ENCODE measurements at places on chromosomes 1 and 21.

DNA sequence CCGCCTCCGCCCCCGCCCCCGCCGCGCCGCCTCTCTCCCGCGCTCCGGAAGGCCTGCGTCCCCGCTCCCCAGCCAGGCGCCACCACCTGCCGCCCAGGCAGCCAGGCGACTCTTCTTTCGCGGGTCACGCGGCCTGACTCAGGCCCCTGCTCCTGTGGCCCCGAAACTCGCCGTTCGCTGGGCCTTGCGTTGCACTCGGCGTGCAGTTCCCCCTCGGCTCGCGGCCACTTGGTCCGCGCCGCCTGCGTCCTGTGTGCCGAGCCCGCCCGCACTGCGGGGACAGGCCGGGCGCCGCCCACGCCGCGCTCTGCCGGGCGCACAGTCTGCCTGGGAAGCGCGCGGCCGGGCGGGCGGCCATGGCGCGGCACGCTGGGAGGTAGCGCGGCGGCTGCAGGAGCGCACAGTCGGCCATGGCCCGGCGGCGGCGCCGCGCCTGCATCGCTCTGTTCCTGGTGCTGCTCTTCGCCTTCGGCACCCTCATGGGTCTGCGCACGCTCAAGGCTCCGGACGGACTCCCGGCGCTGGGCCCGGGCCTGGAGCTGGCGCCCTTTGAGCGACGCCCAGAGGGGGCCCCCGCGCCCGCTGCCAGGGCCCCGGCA lies at the start of gene MANEAL:
TSS of gene MANEAL (plus strand) at position 75 of the 599 bp plus-strand sequence. CDS start at position 411, 336 bp downstream.
- DNase-seq = peak; percentile 60

DNA sequence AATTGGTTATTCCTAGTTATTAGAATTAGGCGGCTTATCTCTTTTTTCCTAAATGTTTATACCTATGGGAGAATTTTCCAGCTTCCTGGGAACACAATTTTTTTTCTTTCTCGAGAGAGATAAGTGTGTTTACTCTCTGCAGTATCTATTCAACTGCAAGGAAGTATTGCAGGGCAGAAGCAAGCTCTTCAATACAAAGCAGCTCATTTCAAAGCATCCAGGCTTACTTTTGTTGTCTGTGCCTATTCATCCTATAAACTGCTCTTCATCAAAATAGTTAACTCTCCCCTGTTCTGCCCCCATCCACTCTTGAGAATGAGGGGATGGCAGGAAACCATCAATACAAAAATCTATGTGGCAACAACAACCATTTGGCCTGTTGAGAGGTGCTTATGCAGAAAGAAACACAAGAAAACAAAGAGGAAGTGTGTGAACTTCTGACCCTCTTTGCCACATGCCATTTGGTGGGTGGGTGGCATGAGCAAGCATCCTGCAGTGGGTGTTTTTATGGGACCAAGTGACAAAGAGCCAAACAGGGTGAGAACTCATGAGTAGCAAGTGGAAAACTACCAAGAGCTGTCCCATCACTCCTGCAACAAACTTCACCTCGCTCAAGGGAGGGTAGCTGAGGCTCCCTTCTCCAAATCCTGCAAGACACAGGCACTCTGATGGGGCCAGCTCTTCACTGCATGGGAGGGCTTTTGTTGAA lies 50.6 kb upstream of the MRPS6 start:
- no peak for DNase-seq

DNA sequence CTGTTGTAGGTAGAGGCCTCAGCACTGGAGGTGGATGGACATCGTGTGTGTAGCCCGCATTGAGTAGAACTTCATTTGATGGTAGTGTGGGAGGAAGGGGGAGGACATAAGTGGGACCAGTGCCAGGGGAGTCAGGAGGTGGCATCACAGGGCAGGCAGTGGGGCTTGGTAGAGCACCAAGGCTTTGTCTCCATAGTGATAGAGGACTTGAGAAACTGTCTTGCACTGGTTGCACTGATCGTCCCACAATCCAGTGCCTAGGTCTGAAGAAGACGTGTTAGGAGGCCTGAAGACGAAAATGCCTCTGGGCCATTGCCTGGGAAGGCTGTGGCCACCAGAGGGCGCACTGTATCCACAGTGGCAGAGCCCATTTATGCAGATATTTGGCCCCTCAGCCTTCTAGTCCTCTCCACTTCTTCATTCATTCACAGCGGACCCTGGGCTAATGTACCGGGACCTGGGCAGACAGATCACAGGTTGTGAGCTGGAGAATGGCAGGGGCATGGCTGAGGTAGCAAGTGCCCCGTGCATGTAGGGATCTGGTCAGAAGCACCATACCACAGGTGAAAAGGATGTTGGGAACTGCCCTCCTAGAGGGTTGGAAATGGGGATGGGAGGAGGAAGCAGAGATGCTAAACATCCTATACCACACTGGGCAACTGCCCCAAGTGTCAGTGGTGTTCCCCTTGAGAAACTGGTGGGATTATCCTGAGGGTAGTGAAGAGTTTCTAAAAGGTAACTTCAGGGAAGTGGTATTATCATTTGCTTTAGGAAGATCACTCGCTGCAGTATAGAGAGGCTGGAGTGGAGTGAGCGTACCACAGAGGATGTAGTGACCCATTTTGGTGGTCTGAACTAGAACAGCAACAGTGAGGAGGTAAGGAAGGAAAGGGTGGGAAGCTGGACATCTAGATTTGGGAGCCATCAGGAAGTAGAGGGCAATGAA lies 95.3 kb downstream of the PIK3R3 start:
- DNase-seq = peak; percentile 79

DNA sequence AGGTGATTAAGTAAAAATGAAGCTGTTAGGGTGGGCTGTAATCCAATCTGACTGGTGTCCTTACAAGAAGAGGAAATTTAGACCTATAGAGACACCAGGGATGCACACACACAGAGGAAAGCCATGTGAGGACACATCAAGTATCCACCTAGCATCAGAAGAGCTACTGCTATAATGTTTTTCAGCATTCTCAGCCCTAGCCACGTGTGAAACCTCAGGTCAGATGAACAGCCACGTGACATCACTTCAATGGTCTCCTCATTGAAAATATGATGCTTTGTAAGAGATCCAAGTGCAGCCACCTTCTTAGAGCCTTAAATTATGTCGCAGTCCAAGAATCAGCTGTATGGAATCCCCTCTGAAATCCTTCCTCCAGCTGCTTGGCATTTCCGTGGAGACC lies 65.1 kb downstream of the C1orf87 start:
- no peak for DNase-seq

- no peak for DNase-seq
Observed at GRCh38 chr1:243784506-243784905, 65.5 kb downstream of the AKT3 start.

- no peak for DNase-seq
Observed at GRCh38 chr1:193102662-193103061, 2.6 kb downstream of the GLRX2 start.

DNA sequence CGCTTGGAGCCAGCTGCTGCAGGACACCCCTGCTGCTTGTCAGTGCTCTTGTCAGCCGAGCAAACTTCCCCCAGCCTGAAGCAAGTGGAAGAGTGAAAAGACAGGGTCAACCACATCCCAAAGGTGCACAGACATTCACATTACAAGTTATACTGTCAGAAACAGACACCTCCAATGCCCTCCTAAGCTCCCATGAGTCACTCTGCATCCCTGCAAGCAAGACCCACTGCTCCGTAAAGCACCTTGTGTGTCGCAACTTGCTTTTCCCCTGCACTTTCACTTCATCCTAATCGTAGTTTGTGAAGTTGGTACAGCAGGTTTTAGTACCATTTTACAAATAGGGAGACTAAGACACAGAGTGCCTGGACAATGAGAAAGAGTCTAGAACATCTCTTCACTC lies 51.1 kb downstream of the KCNH1 start:
- DNase-seq = no peak

DNA sequence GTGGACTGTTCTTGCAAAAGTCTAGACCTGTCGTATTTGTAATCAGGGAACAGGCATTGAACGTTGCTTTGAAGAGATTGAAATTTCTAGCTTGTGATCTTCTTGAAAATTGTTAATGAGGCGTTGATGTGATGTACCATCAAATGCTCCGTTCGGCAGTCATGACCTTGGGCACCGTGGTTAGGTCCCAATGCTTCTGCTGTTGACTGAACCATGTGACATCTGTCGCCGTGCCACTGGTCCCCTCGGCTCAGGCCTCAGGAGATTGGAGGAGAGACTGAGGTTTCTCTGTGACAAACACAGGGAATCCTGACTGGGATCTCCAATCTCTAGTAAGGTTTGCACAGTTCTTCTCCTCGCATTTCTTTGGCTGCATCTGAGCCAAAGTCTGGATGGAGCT lies 18.1 kb upstream of the KCNAB2 start:
- DNase-seq = no peak

DNA sequence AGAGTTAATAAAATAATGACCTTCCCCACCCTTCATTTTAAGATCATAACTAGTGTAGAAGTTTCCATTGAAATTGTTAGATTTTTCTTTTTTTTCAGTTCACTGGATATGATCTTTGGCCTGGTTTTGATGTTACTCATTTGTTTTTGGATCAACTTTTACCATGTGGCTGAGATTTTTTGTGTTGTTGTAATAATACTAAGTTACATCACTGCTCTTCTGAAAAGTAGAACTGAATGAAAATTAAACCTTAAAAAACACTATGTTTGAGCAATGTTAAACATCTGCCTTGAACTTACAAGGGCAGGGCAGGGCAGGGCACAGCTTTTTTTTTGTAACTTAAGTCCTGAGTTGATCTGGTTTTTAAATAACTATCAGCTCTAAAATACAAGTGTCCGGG lies 204.8 kb upstream of the ADAMTS5 start:
- no peak for DNase-seq

DNA sequence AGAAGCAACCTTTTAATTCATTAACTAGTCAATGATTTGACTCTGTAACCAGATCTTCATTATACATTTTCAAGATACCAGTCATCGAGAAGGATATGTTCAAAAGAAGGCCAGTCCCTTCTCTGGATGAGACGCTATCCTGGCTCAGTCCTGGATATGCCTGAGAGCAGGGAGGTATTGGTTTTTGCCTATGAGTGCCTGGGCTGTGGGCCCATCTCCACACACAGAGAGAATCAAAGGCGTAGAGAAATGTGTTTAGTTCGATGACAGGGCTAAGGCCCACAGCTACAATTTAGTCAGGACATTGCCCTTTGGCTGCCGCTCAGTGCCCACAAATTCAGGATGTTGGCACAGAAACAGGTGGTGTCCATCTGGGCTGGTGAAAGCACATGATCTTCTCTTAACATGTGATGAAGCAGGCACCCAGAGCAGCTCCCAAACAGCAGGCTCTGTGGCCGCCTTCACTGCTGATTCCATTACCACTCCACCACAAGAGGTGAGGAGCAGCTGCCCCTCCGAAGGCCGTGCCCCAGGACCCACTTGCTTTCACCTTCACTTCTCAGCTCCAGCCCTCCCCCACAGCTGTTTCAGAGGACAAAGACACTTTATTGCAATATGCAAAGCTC lies 24.7 kb downstream of the ACKR1 start:
- no peak for DNase-seq

DNA sequence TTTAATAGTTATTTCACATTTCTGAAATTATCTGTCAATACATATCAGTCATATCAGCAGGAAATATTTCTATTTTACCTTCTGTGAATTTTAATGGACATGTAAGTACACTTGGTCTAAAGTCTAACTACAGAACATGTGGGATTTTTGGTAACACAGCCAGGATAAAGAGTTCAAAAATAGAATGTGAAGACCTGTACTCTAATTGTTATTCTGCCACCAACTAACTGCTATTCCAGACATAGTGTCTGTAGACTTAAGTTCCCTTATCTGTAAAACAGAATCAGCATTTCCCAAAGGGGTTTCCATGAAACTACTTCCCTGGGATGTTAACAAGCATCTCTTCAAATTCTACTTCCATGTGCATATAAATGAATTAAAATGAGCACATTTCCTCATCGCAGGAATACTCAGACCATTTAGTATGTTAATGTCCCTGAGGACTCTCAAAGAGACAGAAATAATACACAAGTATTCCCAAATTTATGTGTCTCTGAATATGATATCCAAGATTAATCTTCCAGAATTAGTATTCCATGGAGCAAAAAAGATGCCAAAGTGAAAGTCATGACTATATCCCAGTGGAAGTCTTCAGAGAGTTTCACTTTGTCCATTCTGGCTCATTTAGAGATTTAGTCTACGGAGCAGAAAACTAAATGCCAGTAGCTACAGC lies 325.6 kb downstream of the NEGR1 start:
- no peak for DNase-seq

DNA sequence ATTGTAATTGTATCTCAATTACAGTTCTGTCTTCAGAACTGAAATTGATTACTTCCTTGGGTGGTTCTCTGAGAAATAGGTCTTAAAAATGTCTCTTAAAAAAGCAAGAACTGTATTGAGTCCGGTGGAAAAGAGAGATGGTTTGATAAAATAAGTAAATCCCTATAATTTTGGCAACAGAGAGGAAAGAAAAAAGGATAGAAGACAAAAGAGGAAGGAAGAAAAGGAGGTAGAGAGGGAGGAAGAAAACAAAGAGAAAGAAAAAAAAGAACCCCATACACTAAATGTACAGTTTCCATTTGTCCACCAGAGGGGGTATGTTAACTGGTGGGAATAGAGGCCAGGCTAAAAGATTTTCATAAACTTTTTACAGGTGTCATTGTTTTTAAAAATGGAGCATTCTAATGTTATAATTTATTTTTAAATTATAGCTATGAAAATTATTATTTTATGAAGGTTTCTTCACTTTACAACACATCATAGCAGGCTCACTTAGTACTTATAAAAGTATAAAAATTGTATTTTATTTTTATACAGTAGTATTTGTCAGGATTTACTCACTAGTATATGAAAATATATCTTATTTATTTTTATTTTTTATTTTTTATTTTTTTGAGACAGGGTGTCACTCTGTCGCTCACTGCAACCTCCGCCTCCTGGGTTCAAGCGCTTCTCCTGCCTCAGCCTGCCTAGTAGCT lies 2.1 kb upstream of the UBE2T start:
- DNase-seq = peak; percentile 81

DNA sequence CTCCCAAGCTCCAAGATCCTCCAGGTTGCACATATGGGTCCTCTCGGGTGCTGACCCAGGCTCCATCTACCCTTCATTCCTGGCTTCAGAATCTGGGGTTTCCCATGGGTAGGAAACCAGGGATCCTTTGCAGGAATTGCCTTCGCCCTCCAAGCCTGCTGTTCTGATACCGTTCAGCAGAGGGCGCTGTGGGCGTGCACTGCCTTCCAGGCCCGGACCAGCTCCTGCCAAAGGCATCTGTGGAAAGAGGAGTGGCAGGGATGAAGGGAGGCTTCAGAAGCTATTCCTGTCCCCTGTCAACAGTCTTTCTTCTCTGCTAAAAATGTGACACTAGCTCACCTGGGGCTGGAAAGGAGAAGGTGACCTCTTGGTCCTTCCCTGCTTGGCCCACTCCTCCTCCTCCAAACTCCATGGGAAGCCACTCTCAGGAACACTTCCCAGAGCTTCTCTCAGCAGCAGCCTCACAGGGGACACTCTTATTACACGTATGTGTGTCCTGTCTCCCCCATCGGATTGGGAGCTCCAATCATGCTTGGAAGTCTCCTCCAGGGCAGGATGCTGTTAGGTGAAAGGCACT lies 71.2 kb downstream of the VWA5B1 start:
- DNase-seq = peak; percentile 43

GRCh38 chr1:79694241-79694640 lies 687.7 kb upstream of the ADGRL4 start:
- no peak for DNase-seq

- DNase-seq = no peak
Observed at GRCh38 chr1:153030895-153031294, at the start of gene SPRR1B. SPRR1B (plus strand) TSS chr1:153031203; CDS start chr1:153032346, 1,143 bp downstream.

All from NCI-H1105 treated with DMSO at 0.1 percent for 48 hours (cell line).